Naive thymus-derived CD8-positive, alpha-beta T cell (primary cell): ENCODE measurements at places on chromosomes 11 and 22. TPM values are rescaled to one million over a fixed set of nuclear protein-coding genes. Genes with fewer than 3 reads are reported as not detected.

- H3K4me1 ChIP-seq: no peaks in the 10 kb centered on the region
- H3K27me3 ChIP-seq: peaks cover 21% of the 10 kb centered on the region
- no peak for DNase-seq
- H3K27ac ChIP-seq: no peak overlapping the region
Observed at GRCh38 chr22:32691101-32691500, 110.4 kb upstream of the TIMP3 start.

GRCh38 chr22:38829485-38829884 is 14.3 kb downstream of the NPTXR start:
- no peak for DNase-seq
- peaks cover 7% of the 10 kb centered on the region for H3K4me1 ChIP-seq
- H3K27ac ChIP-seq: no peak overlapping the region
- no peaks in the 10 kb centered on the region for H3K27me3 ChIP-seq
- H3K4me3 ChIP-seq: no peak overlapping the region

DNA sequence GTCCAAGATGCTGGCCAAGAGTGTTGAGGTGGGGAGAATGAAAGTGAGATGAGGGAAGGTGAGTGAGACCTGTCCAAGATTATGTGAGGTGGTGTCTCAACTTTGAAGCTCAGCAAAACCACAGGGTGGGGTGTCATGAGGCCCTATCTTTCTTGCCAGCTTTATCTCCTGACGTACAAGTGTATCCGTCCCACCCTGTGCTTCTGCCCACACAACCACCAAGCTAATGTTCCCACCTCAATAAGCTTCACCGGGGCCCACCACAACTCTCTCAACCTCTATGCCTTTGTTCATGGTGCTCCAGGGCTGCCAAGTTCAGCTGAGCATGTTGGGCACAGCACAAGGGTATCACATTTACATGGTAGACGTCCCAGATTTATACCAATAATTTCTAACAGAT is 7.1 kb upstream of the TPST2 start:
- H3K27me3 ChIP-seq: no peaks in the 10 kb centered on the region
- H3K27ac ChIP-seq: peak overlapping the region; percentile 91
- no peaks in the 10 kb centered on the region for H3K36me3 ChIP-seq
- H3K4me1 ChIP-seq: peaks cover 59% of the 10 kb centered on the region

- no peak for DNase-seq
- no peak overlapping the region for H3K4me3 ChIP-seq
- H3K27ac ChIP-seq: peak overlapping the region; percentile 26
- peaks cover 7% of the 10 kb centered on the region for H3K36me3 ChIP-seq
- H3K27me3 ChIP-seq: no peaks in the 10 kb centered on the region
- H3K4me1 ChIP-seq: peaks cover 16% of the 10 kb centered on the region
Observed at GRCh38 chr11:7435176-7435575, 50.1 kb upstream of the OLFML1 start.

NDUFA6 gene
- total RNA-seq: 41.1 TPM

DNA sequence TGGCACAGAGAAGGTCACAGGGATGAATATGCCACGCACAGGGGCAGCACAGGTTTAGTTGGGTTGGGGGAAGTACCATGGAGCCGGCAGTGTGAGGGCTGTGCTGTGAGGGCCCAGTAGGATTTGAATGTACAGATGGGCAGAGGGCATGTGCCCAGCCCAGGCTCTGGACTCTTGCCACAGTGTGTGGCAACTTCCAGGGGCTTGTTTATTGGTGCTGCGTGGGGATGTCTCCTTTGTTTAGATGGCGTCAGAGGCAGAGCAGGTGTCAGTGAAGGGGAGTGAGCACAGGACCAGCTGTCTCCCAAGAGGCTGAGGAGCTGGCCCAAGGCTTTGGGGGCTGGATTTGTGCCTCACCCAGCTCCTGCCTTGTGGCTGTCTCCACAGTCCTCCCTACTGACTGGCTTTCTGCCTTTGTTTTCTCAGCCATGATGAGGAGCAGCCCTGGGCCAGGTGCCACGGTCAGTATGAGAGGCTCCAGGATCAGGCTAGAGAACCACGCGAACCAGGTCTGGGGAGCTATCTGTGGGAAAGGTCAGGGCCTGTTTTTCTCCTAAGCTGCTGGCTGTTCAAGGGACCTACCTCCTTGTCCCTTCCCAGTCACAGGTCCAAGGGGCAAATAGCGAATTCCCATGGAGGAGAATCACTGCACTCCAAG is 21.9 kb downstream of the SUN2 start:
- peak overlapping the region; percentile 92 for H3K27ac ChIP-seq
- H3K4me3 ChIP-seq: no peak overlapping the region
- no peaks in the 10 kb centered on the region for H3K27me3 ChIP-seq
- peaks cover 7% of the 10 kb centered on the region for H3K36me3 ChIP-seq
- peaks cover 71% of the 10 kb centered on the region for H3K4me1 ChIP-seq

GRCh38 chr11:39690856-39691255 is 1768.6 kb downstream of the LRRC4C start:
- no peaks in the 10 kb centered on the region for H3K27me3 ChIP-seq
- H3K4me3 ChIP-seq: no peak overlapping the region
- no peaks in the 10 kb centered on the region for H3K36me3 ChIP-seq
- no peaks in the 10 kb centered on the region for H3K4me1 ChIP-seq
- DNase-seq: no peak
- no peak overlapping the region for H3K27ac ChIP-seq

DNA sequence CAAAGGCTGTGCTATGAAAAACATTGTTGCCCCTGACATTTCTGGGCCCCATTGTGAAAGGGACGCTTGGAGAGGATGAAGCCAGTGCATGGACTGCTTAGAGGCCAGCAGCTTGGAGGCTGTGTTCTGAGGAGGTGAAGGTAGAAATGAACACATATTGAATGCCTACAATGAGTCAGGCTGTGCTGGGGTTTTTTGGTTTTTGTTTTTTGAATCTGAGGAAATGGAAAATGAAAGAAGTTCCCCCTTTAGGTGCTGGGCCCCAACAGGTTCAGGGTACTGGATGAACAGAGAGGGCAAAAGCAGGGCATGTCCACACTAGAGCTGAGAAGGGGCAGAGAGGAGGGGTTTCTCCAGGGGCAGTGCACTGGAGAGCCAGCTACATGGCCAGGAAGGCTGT is 166.1 kb upstream of the API5 start:
- no peak for DNase-seq
- H3K27ac ChIP-seq: no peak overlapping the region
- peaks cover 2% of the 10 kb centered on the region for H3K4me1 ChIP-seq
- H3K27me3 ChIP-seq: no peaks in the 10 kb centered on the region
- H3K4me3 ChIP-seq: no peak overlapping the region

GGTLC3 gene
- total RNA-seq: not detected

GRCh38 chr11:134944131-134944530 is 532.1 kb upstream of the B3GAT1 start:
- H3K4me1 ChIP-seq: no peaks in the 10 kb centered on the region
- H3K4me3 ChIP-seq: no peak overlapping the region
- DNase-seq: no peak
- peaks cover 22% of the 10 kb centered on the region for H3K27me3 ChIP-seq
- no peak overlapping the region for H3K27ac ChIP-seq

GRCh38 chr11:117949062-117949461 is 19.9 kb upstream of the TMPRSS13 start:
- H3K4me1 ChIP-seq: peaks cover 81% of the 10 kb centered on the region
- no peaks in the 10 kb centered on the region for H3K27me3 ChIP-seq
- H3K4me3 ChIP-seq: peak overlapping the region; percentile 70
- peak overlapping the region; percentile 94 for H3K27ac ChIP-seq
- no peak for DNase-seq
